ENCODE measurements at places on chromosomes 4 and X. TPM values are rescaled to one million over a fixed set of nuclear protein-coding genes. Genes with fewer than 3 reads are reported as not detected.

ARHGAP36 gene
- total RNA-seq: not detected

FAM241A gene
- 5.4 TPM for total RNA-seq

OPN1LW gene
- not detected for total RNA-seq

USP26 gene
- total RNA-seq: not detected

TCEANC gene
- total RNA-seq: 0.57 TPM

P2RY8 gene
- total RNA-seq: not detected

ATP8A1 gene
- total RNA-seq: 1.8 TPM

PDE6B gene
- 4.5 TPM for total RNA-seq

COL4A5 gene
- 4.9 TPM for total RNA-seq

C4orf17 gene
- not detected for total RNA-seq

TLR1 gene
- total RNA-seq: 0.49 TPM

ERAS gene
- not detected for total RNA-seq

SLC6A14 gene
- total RNA-seq: not detected

SUPT20HL1 gene
- total RNA-seq: not detected

HSFX2 gene
- total RNA-seq: not detected

TGIF2LX gene
- total RNA-seq: not detected

ARHGAP6 gene
- 0.49 TPM for total RNA-seq

SYNPO2 gene
- total RNA-seq: 0.30 TPM

PASD1 gene
- total RNA-seq: 0.05 TPM

F8A2 gene
- total RNA-seq: not detected

FAM184B gene
- 0.27 TPM for total RNA-seq

F11 gene
- not detected for total RNA-seq

TAF7L gene
- not detected for total RNA-seq

MAOB gene
- total RNA-seq: 0.08 TPM

OTC gene
- total RNA-seq: not detected

BEX4 gene
- total RNA-seq: 11.6 TPM

TBC1D25 gene
- 8.8 TPM for total RNA-seq

STIM2 gene
- 28.0 TPM for total RNA-seq

AFF2 gene
- total RNA-seq: not detected

PIM2 gene
- total RNA-seq: 21.2 TPM

GJB1 gene
- 5.7 TPM for total RNA-seq

PDLIM3 gene
- 17.0 TPM for total RNA-seq

CYTL1 gene
- not detected for total RNA-seq

MAGED4 gene
- 0.32 TPM for total RNA-seq

CCNI gene
- total RNA-seq: 45.5 TPM

USP17L24 gene
- not detected for total RNA-seq

PNPLA4 gene
- not detected for total RNA-seq

BMP3 gene
- not detected for total RNA-seq

KLHL4 gene
- total RNA-seq: 0.64 TPM

ASB5 gene
- not detected for total RNA-seq

EFHC2 gene
- total RNA-seq: not detected

STATH gene
- total RNA-seq: not detected

CXorf49 gene
- total RNA-seq: not detected

LNX1 gene
- 3.4 TPM for total RNA-seq

SPATA4 gene
- total RNA-seq: 0.05 TPM

TIMM8A gene
- total RNA-seq: 6.6 TPM

MSX1 gene
- total RNA-seq: 16.7 TPM

SATL1 gene
- not detected for total RNA-seq
